ENCODE measurements at places on chromosomes 2 and 18.

DNA sequence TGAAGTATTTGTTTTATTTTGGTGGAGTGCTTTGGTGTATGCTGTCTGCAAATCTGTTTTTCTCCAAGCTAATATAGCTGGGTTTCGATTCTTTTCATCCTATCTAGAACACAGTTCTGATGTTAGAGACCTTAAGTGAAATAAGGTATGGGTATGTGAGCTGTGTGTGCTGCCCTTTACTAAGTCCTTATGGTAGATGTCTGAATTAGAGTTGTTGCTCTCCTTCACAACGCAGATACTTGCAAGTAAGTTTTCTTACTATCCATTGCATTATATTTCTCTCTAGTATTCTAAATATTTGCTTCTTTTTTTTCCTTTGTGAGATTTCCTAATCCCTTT lies 38.6 kb downstream of the AGFG1 start:
- DNase-seq = no peak

GRCh38 chr2:104863146-104863467 lies 9.2 kb downstream of the POU3F3 start:
- no peak for DNase-seq

- DNase-seq = no peak
These were observed 983 bp downstream of the MTX2 start for GRCh38 chr2:176270100-176270750.

DNA sequence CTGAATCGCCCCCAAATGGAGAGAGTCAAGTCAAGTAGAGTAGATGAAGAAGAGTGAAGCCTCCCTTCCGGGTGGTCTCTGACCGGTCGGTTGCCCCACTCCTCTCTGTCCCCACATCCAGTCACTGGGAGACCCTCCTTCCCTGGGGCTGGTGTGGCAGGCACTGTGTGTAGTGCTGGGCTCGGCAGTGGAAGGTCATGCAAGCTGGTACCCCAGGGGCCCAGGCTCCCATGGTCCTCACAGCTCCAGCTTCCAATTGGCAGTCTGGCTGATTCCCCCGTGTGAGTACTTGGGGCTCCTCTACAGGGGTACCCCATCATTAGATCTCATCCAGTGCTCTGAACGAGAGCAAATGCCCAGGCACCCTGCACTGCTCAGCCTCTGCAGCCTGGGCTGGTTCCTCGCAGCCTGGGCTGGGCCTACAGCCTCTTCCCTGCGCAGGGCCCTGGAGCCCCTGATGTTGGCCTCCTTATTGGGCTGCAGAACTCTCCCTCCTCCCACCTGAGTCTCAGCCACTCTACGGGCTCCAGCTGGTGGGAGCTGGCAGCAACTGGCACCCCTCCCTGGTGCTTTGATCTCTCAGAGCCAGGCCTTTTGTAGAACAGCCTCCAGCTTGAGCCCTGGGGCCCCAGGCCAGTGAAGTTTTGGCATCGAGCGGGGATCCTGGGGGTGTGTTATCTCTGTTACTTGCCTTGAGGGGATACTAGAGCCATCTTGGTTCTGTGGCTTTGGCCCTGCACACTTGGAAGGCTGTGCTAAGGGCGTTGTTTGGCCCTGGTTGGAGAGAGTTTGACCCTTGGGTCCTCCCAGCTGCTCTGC lies 187.8 kb upstream of the HDAC4 start:
- no peak for DNase-seq

DNA sequence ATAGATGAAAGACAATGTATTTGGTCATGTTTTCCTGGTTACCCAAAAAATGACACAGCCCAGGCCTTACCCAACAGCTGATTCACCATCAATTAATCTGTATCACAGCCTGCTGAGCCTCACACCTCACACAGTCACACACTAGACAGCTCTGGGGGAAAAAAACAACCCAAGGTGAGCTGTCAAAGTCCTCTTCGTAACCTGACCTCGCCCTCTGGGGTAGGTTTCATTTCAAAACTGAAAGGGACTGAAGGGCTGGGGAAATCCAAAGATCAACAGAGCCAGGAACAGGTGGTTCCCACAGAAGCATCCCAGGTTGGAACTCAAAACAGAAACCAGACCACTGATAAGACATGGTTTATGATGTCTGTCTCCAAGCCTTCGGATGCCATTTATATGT lies 18.2 kb upstream of the PCBP1 start:
- DNase-seq = peak; percentile 69

DNA sequence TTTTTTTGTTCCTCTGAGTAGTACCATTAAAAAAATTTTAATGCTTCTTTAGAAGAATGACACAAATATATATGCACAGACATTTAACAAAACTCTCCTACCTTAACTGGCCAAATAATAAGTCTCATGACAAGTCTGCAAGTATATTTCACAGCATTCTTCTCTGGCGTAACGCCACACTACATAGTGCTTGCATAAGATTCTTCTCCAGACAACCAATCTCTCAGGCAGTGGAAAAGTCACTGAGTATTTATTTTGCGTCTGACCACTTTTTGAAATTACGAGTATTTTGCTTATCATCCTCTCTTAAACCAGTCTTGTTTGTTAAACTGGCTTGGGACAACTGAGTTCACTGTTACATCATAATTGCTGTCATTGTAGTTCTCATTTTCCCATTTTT lies 749.2 kb downstream of the ADCYAP1 start:
- DNase-seq = no peak

DNA sequence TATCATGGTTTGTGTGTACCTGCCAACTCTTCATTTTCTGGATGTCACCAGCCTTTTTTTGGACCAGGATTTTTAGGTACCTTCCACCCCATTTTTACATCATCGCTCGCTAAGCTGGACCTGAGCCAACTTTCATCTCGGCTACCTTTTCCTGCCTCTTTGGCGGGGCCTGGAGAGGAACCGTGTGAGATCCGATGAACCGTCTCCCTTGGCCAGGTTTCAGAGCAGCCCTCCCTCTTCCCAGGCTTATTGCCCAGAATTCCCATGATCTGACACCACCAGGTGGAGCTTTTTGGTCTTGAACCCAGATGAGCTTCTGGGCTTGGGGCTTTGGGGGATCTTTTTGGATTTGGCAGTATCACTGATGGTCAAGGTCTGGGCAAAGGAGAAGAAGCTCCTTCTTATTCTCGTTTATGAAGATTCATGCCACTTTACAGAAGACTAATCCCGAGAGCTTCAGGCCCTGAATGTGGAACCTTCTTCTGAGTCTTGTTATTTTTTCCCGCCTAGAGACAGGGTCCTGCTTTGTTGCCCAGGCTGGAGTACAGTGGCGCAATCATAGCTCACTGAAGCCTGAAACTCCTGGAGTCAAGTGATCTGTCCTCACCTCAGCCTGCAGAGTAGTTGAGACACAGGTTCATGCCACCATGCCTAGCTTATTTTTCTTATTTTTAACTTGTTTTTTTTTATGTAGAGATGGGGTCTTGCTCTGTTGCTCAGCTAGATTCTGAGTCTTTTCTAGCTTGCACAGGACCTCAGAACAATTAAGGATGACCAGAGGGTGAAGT lies 50.4 kb downstream of the GATA6 start:
- DNase-seq = no peak

- no peak for DNase-seq
These were observed 9.8 kb downstream of the IL36A start for GRCh38 chr2:113015042-113015441.

DNA sequence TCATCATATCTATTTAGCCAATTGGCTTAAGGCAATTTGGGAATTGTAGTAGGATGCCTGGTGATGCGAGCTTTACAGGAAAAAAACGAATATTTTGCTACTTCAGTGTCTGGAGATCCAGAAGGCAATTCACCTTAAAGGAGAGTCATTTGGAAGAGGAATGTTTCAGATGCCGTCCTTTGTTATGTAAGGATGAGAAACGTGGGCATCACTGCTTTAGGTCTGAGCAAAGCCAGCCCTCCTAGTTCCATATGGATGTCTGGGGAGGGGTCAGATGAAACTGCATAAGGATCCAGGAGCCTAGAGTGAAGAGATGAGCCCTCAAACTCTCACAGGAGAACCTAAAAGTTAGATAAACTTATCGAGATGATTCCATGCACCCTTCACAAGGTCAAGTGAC lies 30.9 kb upstream of the DOCK10 start:
- no peak for DNase-seq

DNA sequence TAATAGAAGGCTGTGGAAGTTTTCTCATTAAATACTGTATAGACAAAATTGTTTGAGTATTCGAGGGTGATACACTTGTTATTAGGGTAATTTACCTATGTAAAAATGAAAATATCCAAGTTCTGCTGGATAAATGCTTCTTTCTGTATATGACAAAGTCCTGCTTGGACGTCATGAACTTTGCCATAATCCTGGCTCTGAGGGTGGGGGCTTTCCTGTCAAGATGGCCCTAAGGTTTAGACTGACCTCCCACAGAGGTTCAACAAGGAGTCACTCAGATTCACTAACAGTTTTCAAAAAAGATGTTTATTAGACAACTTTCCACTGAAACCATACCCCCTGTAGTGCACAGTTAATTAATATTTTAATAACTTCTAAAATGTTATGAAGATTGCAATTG lies 52.5 kb upstream of the NABP1 start:
- no peak for DNase-seq

- DNase-seq = no peak
These were observed 6.1 kb upstream of the CASP8 start for GRCh38 chr2:201254081-201254730.

GRCh38 chr2:160891353-160891740 lies 268.9 kb upstream of the TANK start:
- no peak for DNase-seq

- no peak for DNase-seq
These were observed 62.1 kb upstream of the CTLA4 start for GRCh38 chr2:203805486-203805838.
